ENCODE measurements at places on chromosomes 6 and 20.

DNA sequence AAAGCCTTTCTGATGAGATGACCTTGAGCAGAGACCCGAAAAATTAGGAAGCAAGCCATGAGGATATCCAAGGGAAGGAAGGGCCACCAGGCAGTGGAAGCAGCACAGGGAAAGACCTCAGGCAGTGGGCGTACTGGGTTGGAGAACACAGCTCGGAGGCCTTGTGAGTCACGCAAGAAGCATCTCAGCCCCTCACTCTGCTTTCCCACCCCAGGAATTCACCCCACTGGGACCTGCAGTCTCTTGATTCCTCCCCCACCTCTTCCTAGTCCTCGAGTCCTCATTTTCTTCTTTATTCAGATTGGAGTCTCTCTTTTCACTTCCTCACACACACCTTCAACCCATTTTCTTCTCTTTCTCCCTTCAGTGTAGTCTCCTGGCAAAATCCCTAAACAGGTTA, 27.0 kb downstream of the RPRD1B start:
- DNase-seq, result no peak

- DNase-seq, result no peak
Measured at GRCh38 chr6:160519133-160519532, 144.9 kb downstream of the LPA start.

- peak; percentile 11 for DNase-seq
Measured at GRCh38 chr6:132816660-132817059, 2.3 kb downstream of the RPS12 start.

DNA sequence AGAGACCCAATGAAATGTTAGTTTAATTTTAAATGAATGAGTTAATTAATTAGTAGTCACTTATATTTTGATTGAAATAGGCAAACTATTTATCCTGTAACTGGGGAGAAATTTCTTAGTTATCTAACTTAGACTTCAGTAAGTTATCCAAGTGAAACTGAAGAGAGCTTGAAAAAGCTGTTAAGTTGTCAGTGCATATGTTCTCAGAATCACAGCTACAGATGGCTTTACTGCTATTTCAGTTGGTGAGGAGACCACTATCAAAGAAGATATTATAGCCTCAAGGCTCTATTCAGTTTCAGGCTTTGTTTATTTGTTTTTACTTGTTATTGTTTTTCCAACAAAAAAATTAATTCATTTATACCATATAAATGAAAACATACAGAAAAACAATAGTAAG, 404.1 kb downstream of the C6orf118 start:
- no peak for DNase-seq

DNA sequence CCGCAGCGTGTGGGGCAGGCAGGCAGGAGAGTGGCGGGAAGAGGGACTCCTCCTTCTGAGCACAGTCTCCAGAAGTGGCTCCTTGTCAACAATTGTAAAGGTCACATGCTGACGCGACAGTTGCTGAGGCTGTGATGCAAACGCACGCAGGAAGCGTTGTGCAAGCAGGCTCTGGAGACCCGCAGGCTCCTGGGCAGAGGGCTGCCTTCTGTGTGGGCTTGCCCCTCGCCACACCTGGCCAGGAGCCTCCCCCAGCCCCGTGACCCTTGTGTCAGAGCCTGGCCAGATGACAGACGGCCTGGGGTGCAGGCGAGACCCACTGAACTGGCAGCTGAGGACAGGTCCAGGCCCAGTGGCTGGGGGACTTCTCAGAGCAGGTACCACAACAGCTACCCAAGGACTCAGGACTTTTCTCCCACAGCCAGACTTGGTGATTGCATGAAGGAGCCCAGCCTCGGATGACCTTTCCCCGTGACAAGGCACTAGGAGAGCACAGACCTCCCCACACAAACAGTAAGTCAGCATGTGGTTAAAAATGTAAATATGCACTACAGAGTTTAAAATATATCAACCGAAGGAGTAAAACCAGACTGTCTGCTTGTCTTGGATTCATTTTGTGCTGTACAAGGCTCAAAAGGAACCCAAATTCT, 222.1 kb upstream of the RREB1 start:
- no peak for DNase-seq

DNA sequence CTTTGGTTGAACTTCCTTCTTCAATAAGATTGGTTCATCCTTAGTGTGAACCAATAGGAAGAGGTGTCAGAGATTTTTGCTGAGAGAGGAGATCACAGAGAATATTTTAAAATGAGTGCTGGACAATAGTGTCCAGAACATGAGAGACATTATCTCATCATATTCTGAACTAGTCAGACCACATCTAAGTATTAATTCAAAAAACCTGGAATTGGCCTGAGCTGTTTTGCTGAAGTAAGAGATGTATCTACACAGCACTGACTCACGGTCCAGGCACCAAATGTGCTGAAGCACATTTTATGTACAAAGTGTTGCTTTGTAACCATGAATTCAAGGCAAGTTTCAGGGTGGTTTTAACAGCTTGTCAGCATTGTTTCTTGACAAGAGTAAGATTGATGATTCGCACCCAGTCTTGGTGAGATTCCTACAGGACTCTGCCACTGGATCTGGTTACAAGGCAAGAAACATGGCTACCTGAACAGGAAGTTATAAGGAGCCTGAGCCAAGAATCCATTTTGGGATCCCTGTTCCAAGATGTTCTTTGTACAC, 178.2 kb upstream of the HEY2 start:
- DNase-seq, result no peak

- DNase-seq, result no peak
Measured at GRCh38 chr6:40386200-40386599, 201.0 kb downstream of the LRFN2 start.

DNA sequence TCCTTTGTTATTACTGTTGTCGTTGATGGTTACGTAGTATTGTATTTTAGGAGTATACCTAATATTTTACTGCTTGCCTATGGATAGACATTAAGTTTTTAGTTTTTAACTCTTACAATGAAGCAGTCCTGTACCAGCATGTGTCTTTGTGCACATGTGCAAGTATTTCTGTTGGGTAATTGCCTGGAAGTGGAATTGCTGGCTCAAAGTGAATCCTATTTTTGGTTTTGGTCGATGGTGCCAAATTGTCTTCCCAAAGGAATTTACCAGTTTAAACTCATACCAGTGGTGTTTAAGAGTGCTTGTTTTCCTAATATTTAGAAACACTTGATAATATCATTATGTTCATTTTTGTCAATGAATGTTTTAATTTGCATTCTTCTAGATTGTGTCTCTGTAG, 75.5 kb downstream of the ANKS1A start:
- DNase-seq, result no peak

DNA sequence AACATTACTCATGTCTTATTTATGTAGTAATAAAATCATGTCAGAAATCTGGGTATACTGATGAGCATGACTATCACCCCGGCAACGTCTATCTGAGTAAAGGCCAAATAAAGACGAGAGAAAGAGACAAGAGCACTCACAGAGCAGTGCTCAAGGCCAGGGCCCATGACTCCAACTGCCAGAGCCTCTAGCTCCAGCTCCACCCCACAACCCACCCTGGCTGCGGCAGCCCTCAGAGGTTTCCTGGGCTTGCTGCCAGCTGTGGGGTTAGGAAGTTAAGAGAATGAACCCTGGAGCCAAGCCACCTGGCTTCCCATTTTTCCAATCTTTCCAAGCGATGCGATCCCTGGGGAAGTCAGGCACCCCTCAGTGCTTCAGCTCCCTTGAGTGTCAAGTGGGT, 92.0 kb upstream of the PAX1 start:
- no peak for DNase-seq

DNA sequence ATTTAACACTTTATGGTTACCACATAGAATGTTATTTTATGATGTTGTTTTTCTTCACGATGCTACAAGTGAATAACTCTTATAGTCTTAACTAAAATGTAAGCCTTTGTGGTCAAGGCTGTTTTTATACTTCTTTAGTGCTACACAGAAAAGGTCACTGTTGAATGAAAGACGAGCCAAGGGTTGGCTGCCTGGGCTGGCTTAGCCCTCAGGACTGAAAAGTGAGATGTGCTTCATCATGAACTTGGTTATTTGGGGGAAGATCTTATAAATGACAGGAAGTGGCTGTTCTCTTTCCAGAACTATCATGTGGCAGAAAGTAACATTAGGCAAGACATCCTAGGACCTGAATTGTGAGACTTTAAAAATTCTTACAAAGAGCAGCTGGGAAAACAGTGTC, 404.0 kb downstream of the BTBD3 start:
- no peak for DNase-seq

DNA sequence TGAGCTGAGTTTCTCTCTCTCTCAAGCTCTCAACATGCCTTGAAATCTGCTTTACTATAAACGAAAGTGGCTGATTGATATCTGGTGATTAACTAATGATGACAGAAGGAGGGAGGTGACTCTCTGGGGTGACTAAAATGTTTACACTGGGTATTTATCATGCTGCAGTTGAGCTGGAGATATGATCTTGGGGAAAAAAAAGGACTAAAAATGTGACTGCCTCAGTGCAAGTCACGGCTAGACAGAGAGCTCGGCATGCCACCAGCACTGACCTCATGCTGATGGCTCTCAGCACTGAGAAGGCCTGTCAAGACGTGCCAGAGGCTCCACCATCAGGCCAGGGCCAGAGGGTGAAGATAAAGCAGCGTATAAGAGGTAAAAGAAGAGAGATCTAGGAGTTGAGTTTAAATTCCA, 103.1 kb upstream of the SPACA1 start:
- peak; percentile 39 for DNase-seq

DNA sequence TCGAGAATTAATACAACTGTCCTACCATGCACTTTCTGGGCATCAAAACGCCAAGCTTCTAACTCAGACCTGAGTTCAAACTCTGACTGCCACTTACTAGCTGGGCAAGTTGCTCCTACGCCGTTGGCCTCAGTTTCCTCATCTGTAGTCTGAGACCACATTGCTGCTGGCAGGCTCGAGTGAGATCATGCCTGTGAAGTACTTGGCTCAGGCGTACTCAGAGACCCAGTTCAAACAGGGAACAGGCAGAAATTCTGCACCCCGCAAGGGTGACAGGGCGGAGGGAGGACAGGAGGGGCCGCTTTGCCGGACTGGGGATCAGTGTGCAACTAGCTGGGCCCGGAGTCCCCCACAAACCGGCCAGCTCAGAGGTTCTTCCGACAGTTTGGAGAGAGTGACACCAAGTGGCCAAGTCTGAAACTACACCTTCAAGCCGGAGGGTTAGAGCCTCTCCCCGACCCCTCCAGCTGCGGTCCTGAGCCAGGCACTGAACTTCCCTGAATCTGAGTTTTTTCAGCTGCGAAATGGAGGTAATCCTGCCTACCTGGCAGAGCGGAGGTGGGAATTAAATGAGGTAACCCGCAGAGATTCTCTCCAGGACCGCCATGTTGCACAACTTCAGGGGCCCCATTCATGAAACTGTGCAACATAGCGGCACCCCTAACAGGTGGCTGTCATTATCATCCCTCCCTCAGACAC, 46.0 kb upstream of the PTPN1 start:
- DNase-seq, result peak; percentile 69

DNA sequence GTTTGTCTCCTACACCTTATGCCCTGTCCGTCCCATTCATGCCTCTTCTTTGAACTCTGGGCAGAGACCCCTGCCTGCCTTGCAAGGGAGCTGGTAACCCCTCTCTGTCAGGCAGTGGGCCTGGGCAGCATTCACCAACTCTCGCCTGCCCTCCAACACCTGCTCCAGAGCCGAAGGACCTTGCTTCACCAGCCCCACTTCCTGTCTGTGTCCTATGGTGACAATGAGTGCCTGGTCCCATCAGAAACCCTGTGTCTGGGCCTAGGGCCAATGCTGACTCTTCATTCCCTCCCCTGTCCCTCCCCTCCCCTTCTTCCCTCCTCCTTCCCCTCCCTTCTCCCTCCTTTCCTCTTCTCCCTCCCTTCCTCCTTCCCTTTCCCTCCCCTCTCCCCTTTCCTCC, 22.8 kb upstream of the PCMTD2 start:
- no peak for DNase-seq

DNA sequence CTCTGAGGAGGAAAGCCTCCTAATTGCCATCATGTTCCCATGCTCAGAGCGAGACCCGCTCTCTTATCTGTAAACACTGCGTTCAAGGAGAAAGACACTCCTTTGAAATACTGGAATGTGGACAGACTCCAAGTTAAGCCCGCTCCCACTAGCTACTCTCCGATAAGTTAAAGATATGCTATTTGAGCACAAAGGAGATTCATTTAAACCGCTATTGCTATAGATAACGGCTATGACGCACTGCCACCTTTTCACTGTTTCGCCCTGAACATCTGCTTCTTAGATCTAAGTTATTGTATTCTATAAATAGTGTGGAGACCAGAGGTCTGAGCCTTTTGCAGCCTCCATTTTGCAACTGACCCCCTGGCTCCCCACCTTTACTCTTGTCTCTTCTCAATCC, 82.3 kb downstream of the GPX5 start:
- no peak for DNase-seq

DNA sequence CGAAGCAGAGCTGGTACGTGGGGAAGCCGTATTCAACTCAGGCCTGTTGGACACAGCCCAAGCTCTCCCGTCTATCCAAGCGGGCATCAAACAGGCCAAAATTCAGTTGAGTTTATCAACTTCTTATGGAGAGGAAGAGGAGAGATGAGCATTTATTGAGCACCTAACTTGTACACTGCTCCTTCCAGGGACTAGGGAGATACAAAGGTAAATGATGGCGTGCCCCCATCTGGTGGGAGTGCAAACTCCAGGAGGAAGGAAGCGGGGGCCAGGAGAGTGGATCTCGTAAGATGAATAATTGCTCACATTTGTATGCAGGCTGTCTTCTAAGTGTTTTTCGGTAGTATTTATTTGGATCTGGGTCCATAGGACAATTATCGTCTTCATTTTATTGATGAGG, 146.6 kb downstream of the SOBP start:
- no peak for DNase-seq

- DNase-seq, result no peak
Measured at GRCh38 chr20:42957018-42957703, 232.5 kb downstream of the PTPRT start.

DNA sequence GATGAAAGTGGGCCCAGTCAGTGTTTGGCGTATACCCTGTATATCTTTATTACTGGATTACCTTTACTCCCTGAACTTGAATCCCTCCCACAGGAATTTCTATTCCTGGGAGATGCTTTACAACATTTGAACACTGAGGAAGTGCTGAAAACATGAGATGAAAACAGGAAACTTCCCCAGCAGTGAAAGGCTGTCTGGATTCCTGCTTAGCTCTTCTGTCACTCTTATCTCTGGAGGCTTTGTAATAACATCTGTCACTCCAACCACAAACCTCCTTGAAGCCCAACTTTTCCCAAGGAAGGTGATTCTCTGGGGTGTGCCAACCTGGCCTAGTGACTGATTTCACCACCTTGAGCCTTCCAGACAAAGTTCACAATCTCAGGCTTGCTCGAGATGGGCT, 264.5 kb upstream of the BMP2 start:
- no peak for DNase-seq

DNA sequence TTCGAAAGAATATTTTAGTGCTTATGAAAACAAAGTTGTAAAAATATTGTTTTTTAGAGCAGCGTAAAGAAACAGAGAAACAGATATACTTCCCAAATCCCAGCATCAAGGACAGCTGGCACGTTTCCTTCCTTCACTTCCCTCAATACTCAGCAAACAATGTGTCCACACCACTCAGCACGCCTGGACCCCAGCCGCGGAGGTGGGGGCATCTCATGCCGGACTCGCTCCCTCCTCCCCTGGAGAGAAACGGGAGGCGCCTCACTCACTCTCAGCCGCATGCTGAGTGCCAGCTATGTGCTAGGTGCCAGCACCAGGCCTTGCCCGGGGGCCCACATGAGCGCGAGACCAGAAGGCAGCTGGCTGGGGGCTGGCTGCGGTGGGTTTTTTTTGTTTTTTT, 34.7 kb downstream of the SLC2A4RG start:
- no peak for DNase-seq

All from GM12865 (cell line).